Suppressor macrophage treated with lipopolysaccharide for 4 hours (primary cell): ENCODE measurements at places on chromosomes 12 and 14.

DNA sequence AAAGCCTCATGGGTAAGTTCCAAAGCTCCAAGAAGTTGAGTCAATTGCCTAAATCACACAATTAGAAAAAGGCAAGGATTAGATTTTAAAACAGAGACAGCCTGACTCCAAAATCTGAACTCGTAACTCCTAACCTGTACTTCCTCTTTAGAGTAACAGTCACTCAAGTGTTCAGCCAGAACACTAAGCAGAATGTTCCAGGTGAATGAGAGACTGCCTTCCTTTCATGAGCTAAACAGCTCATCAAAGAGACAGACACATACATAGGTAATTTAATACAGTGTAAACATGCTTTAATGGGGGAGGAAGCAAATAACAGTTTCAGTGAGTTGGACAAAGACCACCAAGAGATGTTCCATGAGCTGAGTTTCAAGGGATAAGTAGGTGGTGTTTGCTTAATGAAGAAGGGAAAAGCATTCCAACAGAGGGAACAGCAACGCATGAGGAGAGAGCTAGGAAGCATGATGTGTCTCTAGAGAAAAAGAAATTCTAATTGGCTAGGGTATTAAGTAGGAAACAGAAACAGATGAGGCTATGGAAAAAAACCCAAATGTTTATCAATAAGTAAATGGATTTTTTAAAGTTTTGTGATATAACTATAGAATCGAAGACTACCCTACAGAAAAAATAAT, 403.9 kb downstream of the MED13L start:
- DNase-seq: no peak

DNA sequence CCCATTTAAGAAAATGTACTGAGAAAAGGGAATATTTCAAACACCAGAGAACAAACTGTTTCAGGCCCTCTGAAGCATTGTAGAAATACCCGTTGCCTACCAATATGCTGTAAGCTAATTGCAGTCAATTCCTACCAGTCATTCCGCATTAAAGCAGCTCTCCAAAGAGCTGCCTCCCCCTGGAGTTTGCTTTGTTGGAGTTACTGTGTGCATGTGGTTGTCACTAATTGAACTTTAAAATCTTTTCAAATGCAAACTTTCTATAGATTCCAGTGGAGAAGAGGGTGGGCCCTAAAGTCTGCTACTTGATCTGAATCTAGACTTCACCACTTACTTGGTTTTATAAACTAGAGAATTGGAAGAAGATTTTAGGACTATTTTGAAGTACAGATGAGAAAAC, 112.7 kb downstream of the PLXNC1 start:
- no peak for DNase-seq

DNA sequence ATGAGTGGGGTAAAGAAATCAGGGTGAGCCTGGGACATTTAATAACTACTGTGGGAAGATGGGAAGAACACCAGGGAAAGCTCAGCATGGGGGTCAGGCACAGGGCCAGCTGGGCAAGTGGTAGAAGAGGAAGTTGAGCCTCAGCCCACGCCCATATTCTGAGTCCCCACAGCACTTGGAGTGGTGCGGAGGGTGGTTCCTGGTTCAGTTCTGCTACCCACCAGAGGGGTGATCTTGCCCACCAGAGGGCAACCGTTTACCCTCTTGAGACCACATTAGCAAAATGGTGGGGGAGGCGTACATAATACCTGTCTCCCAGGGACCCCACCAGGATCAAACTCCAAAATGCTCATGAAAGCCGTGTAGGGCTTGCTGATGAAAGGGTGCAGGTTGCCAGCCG, 16.8 kb upstream of the ANKRD33 start:
- DNase-seq: peak; percentile 80

DNA sequence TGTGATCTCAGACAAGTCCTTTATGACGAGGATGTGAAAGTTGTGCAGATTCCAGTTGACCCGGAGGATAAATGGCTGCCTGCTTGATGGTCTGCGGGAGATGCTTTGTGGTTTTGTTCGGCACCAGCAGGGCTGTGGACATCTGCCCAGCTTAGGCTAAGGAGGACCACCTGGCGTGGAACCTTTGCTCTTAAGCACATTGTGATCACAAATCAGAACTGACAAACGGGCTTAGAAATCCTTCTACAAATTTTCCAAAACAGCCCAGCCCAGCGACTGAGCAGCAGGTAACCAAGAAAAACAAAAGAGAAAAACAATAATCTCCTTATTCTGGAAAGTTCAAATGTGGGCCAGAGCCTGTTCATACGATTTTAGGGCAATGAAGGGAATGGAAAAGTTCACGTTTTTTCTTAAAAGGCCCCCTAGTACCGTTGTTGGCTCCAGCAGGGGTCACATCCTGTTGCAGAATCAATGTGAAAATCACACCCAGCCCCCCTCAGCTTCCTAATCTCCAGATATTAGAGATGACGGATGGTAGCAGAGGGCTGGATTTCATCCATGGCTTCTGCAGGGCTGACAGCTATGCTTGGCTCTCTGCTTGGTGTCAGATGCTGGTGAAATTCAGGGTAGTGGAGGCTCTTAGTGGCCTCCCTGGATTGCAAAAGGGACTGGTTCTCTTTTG, 81.1 kb upstream of the RFLNA start:
- no peak for DNase-seq

GRCh38 chr14:48914382-48914781, 671.8 kb downstream of the RPS29 start:
- no peak for DNase-seq

DNA sequence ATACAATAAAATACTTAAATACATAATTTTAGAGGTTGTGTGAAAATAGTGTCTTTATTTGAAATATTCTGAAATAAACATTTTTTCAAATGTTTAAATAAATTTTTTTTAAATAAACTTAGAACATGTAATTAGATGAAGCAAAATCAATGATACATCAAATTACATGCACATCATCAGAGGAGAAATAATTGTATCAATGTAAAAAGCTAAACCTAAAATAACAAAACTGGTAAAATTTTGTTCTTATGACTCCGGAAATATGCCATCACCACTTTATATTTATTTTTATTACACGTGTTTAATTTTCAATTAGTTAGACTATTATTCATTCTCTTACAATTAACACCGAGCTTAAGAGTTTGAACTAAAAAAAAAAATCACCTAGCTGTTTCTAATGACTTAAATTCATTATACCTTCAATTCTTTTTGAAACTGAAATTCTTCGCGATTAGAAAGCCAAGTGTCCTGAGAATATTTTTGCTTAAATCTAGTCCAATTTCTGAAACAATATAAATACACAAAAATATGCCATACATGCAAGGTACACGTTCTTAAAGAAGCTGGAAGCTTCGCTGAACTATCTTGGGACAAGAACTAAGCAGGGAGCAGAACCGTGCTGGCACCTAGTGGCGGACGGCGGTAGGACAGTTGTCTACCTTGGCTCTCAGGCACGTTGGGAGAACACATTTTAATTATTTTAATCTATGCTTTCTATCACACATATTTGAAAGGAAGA, 230.5 kb downstream of the SLC25A21 start:
- peak; percentile 59 for DNase-seq

GRCh38 chr12:56260380-56260779, 2.2 kb upstream of the ANKRD52 start:
- no peak for DNase-seq

GRCh38 chr12:25494926-25495325, 58.2 kb downstream of the LMNTD1 start:
- DNase-seq: no peak

DNA sequence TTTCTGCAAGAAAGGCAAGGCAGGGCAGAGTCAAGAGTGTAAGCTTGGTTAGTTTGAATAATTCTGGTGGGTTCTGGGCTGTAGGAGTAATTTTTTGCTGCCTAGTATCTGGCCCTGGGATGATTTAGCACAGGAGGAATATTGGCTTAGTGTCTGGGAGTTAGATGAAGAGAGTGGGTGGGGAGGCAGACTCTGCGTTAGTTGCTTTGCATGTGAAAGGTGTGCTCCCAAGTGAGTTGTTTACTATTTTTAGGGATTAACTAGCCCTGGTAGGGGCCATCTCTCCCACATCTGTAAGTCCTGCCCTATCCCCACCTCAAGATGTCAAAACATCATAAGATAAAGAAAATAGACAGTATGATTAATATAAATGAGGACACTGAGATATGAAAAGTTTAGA, 249.7 kb downstream of the LRIG3 start:
- DNase-seq: no peak
